Stimulated activated CD8-positive, alpha-beta memory T cell treated with anti-CD3 and anti-CD28 coated beads, Interleukin-15, amount 100 ng/mL, for 4 hours (primary cell): ENCODE measurements at places on chromosomes 3 and 15.

GRCh38 chr15:85541744-85542143 is 161.3 kb downstream of the AKAP13 start:
- DNase-seq: no peak

DNA sequence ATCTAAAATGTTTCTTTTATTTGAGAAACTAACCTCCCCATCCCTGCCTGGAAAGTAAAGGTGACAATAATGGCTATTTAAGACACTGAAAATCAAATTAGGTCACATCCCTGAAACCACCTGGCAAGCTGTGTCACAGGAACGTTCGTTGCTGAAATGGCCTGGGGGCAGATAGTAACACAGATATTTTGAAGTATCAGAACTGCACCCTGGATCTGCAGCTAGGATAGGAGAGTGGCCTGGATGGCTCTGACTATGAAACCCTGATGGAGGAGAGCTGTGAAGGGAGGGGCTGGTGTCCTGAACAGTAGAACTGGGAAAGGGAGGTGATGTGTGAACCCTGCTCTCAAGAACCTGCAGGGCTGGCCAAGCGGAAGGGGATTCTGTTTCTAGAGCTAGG is 648.3 kb upstream of the CFAP20DC start:
- DNase-seq: no peak

DNA sequence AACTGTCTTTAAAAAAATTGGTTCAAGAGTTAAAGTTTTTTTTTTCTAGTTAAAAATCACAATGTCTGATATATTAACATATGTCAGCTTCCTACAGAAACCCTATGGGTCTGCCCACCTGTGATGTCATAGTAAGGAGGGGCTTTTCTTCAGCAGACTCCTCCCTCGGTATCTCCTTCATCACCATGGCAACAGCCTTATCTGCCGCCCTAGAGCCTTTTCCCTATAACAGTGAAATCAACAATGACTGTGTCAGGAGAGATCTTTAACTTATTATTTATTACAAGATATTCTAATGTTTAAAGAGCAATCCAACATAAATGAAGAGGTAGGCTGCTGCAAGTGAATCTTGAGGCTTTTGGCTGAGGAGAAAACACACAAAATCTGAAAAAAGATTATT is 138.7 kb downstream of the PEX5L start:
- no peak for DNase-seq

- DNase-seq: no peak
Measured at GRCh38 chr3:34248352-34248751, 449.9 kb downstream of the PDCD6IP start.

DNA sequence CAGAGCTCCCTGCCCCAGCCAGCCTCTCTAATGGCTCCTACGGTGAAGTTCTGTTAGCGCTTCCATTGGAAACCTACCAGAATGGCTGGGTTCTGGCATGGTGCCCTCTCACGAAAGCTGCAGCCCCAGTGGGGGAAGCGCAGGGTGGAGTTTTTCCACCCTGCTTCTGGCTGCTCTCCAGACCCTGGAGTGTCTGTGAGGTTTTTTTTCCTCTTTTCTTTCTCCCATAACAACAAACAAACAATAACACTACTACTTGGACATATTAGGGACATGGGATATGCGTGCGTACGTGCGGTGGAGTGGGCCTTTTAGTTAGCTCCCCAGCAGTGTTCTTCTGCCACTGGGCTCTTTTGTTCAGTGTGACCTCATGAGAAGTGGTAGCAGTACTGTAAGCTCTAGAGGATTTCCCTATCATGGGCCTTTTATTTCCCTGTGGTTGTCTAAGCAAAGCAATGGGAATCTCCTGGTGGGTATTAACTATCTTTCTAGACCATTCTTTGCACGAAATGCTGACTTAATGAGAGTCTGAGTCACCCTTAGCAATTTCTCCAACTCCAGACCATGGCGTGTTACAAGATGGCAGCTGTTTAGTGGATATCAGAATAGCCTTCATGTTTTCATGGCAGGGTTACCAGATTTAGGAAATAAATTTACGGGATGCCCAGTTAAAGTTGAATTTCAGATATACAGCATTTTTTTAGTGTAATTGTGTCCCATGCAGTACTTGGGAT is 161.9 kb downstream of the FNDC3B start:
- DNase-seq: no peak

- DNase-seq: no peak
Measured at GRCh38 chr3:192281207-192281880, 446.0 kb downstream of the FGF12 start.

DNA sequence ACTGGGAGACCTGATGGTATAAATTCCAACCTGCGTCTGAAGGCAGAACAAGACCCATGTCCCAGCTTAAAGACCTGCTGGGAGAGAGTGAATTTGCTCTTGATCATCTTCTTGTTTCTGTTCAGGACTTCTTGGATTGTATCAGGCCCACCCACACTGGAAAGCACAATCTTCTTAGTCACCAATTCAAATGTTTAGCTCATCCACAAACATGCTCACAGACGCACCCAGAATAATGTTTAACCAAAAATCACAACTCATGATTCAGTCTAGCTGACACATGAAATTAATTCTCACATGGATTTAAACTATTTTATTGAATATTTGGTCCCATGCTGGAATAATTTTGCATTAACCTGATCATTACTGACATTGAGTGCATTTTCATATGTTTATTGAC is 37.8 kb upstream of the GOLGA6L2 start:
- no peak for DNase-seq

DNA sequence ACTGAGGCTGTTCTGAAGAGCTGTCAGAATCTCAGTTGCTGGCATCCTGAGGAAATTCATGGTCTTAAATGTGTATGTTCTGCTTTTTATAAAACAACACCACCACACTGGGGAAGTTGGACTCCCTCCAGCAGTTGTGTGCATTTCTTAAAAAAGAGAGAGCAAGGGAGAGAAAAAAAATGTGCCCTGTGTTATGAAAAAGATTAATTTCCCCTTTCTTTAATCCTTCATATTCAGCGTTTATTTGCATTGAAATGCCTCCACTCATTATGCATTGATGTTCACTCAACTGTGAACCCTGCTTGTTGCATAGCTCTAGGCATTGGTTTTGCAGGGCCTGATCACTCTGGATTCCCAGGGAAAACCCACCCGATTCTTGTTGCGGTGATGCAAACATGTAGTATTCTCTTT is 4.4 kb upstream of the ZNF609 start:
- no peak for DNase-seq

GRCh38 chr3:193742628-193743027 is 149.6 kb downstream of the OPA1 start:
- DNase-seq: no peak

DNA sequence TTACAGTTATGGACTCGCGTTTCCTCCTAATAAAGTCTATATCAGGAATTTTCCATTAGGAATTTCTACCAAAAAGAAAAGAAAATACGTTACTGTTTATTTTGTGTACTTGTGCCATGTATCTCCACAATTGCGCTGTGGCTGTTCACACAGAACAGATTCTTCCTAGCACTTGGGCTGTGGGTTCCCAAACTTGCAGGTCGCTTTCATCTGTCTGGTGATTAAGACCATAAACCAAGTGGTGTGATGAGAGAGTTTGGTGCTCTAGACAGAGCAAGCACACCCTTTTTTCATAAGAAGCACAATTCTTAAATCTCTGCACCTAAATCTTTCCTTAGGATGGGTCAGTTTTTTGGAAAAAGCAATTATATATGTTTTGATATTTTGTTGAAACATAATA is 203.3 kb downstream of the TP63 start:
- no peak for DNase-seq

DNA sequence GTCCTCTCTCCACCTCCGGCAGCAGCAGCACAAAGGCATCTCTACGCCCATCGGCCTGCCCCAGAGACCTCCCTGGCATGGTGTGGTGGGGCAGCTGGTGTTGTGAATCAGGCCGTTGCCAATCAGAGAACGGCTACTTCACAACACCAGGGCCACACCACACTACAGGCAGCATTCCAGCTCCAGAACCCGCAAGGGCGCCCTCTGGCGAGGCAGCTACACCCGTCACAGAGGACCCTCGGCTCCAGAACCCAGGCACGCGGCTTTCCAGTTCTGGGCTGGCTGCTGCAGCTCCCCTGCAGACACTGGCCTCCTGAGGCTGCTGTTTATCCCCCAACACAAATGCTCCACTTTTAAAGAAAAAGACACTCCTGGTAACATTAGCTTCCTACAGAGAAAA is 127.5 kb upstream of the TOPAZ1 start:
- no peak for DNase-seq

GRCh38 chr15:33007303-33007855 is 187.1 kb downstream of the FMN1 start:
- no peak for DNase-seq

DNA sequence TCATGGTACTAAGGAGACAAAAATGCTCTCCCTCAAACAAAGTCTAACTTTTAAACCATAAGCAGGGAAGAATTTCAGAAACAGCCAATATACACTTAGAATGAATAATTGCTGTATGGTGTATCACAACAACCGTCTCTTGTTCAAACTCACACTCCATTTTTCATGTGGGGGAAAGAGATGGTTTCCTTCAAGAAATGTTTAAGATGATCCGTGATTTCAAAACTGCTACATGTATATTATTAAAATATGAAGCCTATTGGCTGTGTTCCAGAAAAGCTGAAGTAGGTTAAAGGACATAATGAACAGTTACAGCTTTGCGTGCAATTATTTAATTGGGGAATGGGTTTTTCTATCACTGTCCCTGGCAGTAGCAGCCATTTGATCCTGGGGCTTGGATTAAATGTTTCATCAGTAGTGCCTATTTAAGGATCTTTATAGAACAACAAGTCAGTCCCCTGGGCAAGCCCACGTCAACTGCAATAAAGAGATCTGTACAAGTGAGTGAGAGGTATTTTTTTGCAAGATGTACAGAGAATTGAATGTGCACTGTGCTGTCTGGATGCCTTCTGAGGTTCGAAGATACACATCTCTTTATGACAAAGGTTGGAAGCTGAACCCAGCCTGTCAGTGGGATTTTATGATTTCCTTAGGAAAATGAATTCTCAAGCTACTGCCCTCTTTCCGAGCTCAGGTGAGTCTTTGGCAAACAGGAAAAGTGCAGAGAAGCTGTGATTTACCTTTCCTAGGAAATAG is 337.2 kb upstream of the RARB start:
- DNase-seq: no peak

DNA sequence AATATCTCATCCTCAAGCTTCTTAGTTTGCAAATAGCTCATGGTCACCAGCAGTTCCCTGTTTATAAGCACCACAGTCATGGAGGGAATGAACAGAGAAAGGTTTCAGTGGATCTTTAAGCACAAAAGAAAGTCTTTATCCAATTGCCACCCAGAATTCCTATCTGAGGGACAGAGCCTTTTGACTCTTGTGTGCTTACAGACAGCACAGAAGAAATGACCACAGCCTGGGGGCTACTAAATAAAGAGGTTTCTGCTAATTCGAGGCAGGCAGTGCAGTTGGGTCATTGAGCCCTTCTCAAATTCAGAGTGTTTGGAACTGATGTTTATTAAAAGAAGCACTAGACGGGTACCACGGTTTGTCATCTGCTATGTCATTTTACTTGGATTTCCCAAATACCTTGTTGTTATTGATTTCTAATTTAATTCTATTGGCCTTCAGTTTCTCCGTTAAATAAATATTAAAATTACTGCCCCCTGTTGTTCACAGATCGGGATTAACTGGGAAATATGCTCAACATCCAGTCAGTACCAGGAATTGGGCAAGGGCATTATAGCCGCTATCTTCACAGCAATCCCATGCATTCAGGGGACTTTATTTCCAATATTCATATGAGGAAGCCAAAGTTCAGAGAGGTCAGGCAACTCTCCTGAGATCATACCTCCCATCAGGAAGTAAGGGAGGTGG is 3.6 kb downstream of the PRICKLE2 start:
- DNase-seq: no peak

GRCh38 chr15:36925653-36926426 is 174.5 kb downstream of the MEIS2 start:
- no peak for DNase-seq

DNA sequence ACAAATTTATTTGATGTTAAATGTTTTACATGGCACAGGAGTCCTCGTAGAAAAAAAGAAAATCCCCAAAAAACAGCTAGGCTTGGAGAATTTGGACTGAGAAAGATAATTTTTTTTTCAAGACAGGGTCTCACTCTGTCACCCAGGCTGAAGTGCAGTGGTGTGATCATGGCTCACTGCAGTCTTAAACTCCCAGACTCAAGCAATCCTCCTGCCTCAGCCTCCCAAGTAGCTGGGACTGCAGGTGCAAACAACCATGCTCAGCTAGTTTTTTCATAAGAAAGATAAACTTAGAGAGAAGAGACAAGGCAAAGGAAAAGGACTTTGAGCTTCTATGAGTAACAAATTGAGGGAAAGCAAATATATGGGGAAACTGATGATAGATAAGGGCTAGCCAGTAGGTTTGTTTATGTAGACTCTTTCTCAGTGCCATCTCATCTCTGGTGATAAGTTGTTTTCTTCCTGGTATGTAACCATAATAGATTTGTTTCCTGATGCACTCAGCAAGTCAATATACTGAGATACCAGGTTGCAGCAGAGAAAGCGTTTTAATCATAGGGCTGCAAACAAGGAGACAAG is 13.1 kb upstream of the TRMT10C start:
- DNase-seq: no peak

- DNase-seq: no peak
Measured at GRCh38 chr3:106172101-106172500, 303.3 kb upstream of the CBLB start.

DNA sequence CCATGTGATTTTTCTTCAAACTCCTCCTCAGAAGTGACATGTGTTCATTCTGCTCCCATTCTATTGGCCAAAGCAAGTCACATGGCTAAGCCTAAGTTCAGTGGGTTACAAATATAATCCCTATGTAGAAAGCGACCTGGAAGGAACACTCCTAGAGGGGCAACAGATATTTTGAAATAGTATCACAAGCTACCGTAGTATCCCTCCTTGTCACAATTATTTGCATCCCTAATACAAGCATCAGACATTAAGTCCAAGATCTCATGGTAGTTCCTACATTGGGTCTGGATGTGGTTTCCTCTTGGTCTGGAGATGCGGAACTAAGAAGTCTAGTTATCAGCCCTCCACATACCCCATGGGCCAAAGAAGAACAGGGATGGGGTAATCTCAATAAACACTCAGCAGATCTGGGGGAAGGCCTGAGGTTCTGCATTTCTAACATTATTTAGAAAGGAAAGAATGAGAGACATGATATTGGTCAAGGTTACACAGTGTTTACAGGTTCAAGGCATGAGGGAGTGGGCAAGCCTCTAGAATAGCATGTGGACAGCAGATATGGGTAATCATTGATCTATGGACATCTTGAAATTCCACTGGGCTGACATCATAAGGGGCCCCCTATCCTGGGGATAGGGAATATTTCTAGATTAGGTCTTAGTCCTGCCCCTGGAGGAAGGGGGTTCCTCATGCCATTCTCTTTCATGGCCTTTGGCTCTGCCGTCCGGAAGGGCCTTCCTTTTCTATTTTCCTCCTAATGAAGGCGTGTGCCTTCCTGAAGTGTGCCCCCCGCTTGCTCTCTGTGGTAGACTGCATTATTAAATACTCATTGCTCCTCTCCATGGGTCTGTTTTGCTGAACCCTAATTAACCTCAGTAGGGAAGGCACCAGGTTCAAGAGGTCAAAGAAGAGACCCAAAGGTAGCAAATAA is 17.8 kb upstream of the ABHD2 start:
- no peak for DNase-seq

- no peak for DNase-seq
Measured at GRCh38 chr3:42631620-42632019, 21.9 kb upstream of the ZBTB47 start.
